CD8-positive, alpha-beta memory T cell (primary cell): ENCODE measurements at places on chromosomes 16 and 17.

DNA sequence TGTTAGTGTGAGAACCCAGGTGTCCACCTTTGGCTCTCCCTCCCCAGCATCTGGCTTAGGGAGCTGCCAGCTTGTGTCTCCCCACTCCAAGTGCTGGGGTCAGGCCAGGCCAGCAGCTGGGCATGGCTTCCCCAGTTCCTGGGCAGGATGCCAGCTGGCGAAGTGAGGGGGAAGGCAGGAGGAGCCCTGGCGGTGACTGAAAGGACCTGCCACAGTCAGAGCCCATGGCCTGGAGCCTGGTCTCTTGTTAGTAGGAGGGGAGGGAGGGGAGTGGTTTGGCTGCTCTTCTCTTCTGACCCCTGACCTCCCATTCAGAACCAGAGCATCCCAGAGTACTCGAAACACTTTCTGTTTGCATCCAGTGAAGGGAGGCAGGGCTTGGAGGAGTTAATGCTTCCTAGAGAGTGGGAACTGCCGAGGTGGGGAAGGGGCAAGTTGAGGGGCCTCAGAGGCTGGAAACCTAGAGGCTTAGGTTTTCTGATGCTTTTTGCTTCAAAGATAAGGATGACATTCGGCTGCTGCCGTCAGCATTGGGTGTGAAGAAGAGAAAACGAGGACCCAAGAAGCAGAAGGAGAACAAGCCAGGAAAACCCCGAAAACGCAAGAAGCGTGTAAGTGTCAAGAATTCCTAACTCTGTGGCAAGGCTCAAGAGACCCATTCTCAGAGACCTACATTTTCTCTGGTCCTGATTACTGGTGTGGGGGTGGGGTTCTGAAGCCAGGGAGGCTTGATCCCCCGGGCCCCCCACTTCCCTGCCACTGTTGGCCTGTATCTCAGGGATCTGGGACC lies 772 bp downstream of the CHD3 start:
- H3K4me3 ChIP-seq, result no peak overlapping the region
- peaks cover 27% of the 10 kb centered on the region for H3K4me1 ChIP-seq
- H3K27me3 ChIP-seq, result no peaks in the 10 kb centered on the region
- H3K36me3 ChIP-seq, result peaks cover 43% of the 10 kb centered on the region
- H3K27ac ChIP-seq, result no peak overlapping the region
- no peak for DNase-seq

DNA sequence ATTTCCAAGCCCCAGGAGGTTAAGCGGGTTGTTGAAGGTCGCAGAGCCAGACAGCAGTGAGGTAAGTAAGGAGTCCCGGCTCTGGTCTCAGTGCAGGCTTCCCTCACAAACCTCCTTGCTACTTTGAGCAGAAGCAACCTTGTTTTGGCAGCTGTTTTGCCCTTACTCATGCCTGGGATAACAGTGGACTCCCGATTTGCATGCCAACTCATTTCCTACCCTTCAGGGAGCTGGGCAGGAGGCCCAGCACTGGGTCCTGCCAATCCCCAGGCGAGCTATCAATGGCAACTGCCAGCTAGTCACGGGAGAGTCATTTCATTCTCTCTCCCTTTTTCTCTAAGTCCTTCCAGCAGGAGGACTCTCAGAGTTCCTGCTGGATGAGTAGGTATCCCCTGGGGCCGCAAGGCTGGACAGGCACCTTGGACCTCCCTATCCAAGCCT lies 72.0 kb upstream of the KSR1 start:
- H3K4me1 ChIP-seq, result peaks cover 3% of the 10 kb centered on the region
- no peaks in the 10 kb centered on the region for H3K27me3 ChIP-seq
- no peak overlapping the region for H3K27ac ChIP-seq
- no peaks in the 10 kb centered on the region for H3K36me3 ChIP-seq
- no peak overlapping the region for H3K4me3 ChIP-seq

DNA sequence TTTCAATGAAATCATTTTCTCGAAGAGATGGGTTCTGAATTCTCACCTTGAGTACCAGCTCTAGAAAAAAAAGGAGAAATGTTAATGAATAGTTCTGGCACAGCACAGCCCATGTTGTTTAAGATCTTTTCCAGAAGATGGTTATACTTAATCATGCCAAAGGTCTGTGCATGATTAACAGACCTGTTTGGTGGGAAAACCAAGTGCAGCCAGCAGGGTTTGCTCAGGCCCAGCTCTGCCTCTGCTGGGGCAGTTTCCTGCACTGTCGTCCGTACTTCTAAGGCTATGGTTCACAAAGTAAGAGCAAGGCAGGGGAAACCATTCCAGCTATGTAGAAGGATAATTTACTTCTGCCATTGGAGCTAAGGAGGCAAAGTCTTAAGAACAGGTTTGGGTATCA lies 10.7 kb downstream of the ANKRD40 start:
- H3K4me3 ChIP-seq, result no peak overlapping the region
- peaks cover 50% of the 10 kb centered on the region for H3K36me3 ChIP-seq
- H3K4me1 ChIP-seq, result no peaks in the 10 kb centered on the region
- DNase-seq, result no peak
- no peaks in the 10 kb centered on the region for H3K27me3 ChIP-seq

- H3K4me3 ChIP-seq, result peak overlapping the region; percentile 87
- H3K27ac ChIP-seq, result peak overlapping the region; percentile 94
- H3K4me1 ChIP-seq, result peaks cover 41% of the 10 kb centered on the region
- H3K36me3 ChIP-seq, result no peaks in the 10 kb centered on the region
- no peak for DNase-seq
These were observed 1.3 kb downstream of the RBBP6 start for GRCh38 chr16:24540602-24541210.

DNA sequence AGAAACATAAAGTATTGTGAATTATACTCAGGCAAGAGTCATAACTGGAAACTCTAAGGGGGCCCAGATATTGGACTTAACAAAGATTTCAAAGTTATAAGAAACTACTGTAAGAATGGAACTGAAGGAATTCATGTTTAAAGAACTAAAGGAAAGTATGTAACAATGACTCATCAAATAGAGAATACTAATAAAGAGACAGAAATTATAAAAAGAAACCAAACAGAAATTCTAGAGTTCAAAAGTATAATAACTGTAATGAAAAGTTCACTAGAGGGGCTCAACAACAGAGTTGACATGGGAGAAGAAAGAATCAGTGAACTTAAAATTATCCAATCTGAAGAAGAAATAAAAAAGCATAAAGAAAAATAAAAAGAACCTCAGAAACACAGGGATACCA lies 55.4 kb downstream of the ADCY9 start:
- H3K36me3 ChIP-seq, result no peaks in the 10 kb centered on the region
- H3K27ac ChIP-seq, result no peak overlapping the region
- H3K4me3 ChIP-seq, result no peak overlapping the region
- H3K4me1 ChIP-seq, result peaks cover 20% of the 10 kb centered on the region
- no peaks in the 10 kb centered on the region for H3K27me3 ChIP-seq

- no peak for DNase-seq
- H3K27me3 ChIP-seq, result no peaks in the 10 kb centered on the region
- H3K36me3 ChIP-seq, result no peaks in the 10 kb centered on the region
- H3K27ac ChIP-seq, result peak overlapping the region; percentile 47
- H3K4me3 ChIP-seq, result no peak overlapping the region
These were observed 2.4 kb upstream of the CCL3L1 start for GRCh38 chr17:36198831-36199465.

- no peak for DNase-seq
- H3K4me1 ChIP-seq, result no peaks in the 10 kb centered on the region
- no peaks in the 10 kb centered on the region for H3K36me3 ChIP-seq
- H3K27me3 ChIP-seq, result no peaks in the 10 kb centered on the region
- no peak overlapping the region for H3K27ac ChIP-seq
These were observed 61.7 kb downstream of the MYH13 start for GRCh38 chr17:10311131-10311530.

DNA sequence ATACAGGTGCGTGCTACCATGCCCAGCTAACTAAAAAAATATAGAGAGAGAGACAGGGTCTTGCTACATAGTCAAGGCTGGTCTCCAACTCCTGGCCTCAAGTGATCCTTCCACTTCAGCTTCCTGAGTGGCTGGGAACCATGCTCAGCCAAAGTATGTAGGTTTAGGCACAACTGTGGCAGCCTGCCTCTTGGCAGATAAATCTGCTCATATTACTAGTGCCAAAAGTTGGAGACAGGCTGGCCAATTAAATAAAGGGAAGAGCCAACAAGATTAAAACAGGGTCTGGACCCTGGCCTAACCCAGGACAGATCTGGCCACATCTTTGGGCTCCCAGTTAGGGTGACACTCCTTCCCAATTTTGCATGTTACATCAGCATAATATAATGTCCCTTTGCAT lies 151.7 kb downstream of the CBLN1 start:
- no peaks in the 10 kb centered on the region for H3K36me3 ChIP-seq
- no peak overlapping the region for H3K27ac ChIP-seq
- H3K4me3 ChIP-seq, result no peak overlapping the region

DNA sequence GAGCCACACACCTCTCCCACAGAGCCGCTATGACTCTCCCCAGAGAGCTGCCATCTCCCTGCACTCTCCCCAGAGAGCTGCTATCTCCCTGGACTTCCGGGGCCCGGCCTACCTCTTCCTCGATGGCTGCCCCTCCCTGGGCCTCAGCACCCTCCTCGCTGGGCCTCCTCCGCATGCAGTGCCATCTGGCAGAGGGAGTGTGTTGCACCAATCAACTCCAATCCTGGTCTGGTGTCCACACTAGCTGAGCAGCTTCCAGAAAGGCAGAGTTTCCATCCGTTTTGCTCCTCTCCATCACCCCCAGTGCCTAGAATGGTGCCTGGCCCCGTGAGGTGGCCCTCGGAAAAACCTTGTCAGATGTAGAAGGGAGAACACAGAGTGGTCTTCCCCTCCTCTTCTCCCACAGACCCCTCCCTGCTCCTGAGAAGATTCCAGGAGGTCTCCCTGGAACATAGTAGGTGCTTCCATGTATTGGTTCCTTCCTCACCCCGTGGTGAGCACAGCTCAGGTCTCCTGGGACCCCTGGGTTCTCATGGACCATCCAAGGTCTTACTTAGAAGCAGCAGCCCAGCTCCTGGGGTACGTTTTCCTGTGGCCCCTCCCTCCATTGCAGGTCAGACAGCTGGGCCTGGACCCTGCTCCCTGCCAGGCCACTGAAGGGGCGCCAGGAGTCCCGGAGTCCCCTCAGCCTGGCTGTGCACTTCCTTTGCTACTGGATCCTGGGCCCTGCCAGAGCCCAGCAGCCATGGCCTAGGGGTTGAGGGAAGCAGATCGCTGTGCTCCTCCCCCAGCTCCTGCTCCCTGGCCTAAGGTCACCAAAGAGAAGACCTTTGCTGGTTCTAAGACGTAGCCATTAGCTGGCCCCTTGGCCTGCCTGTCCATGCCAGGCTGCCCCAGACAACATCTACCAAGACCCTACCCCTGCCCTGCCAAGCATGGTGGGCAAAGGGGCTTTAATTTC lies 233.8 kb upstream of the GSE1 start:
- H3K27me3 ChIP-seq, result no peaks in the 10 kb centered on the region
- no peak for DNase-seq
- no peaks in the 10 kb centered on the region for H3K36me3 ChIP-seq
- H3K4me1 ChIP-seq, result no peaks in the 10 kb centered on the region
